Bone marrow (tissue), 2 donors: ENCODE measurements at places on chromosomes 6 and 20.

GRCh38 chr20:1788044-1788443, 107.2 kb upstream of the SIRPA start:
- DNase-seq = no peak

DNA sequence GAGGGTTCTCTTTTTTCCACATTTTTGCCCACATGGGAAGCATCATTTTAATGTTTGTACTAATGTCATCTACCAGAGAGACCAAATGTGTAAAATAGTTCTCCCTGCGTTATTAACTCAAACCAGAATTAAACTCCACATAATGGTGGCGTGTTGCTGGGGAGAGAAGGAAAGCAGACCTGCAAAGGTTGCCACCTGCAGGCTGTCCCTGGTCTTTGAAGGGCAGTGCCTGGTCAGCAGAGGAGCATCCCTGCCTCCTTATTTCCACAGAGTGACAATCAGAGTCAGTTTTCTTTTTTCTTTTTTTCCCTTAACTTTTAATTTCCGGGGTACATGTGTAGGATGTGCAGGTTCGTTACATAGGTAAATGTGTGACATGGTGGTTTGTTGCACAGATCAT, 214.5 kb downstream of the TBX18 start:
- DNase-seq = no peak

GRCh38 chr6:12383448-12383847, 93.3 kb downstream of the EDN1 start:
- no peak for DNase-seq

DNA sequence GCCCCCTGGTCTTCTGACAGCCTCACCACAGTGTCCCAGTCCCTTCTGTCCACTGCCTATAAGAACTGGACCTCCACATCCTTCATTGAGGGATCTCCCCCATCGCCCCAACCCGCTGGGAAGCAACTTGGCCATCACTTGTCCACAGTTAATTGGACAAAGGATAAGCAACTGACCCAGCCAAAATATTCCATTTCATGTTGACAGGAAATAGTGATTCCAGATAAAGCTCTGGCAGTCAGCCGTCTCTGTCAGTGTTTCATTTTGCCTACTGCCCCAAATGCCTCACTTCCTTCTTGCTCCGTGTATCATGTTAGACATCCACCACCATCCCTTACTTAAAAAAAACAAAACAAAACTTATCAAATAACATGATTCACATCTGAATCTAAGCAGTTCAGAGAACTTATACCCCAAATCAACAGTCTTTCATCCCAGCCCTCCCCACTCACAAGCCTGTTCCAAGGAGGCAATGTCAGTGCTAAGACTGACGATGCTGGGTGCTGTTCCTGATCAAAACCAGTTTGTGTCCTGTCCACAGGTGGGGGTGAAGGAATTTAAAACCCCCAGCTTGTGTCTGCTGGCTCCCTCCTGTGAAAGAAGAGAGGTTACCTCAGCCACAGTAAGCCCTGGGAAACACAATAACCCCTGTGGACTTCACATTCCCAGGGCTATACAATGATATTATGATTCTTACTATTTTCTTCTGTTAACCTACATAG, 162.5 kb downstream of the WDR27 start:
- DNase-seq = no peak

GRCh38 chr6:37017606-37018197, 12.2 kb downstream of the FGD2 start:
- DNase-seq = no peak

GRCh38 chr20:16587066-16587465, 13.8 kb upstream of the KIF16B start:
- DNase-seq = no peak

DNA sequence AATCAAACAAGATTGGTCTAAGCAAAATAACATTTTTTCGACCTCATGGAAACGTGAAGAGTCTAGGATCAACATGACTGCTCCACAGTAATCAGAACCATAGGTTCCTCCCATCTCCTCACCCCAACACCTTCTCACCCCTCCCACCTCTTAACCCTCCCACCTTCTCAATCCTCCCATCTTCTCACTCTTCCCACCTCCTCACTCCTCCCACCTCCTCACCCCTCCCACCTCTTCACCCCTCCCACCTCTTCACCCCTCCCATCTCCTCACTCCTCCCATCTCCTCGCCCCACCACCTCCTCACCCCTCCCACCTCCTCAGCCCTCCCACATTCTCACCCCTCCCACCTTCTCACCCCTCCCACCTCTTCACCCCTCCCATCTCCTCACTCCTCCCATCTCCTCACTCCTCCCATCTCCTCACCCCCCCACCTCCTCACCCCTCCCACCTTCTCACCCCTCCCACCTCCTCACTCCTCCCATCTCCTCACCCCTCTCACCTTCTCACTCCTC, 567.4 kb downstream of the C6orf118 start:
- no peak for DNase-seq

DNA sequence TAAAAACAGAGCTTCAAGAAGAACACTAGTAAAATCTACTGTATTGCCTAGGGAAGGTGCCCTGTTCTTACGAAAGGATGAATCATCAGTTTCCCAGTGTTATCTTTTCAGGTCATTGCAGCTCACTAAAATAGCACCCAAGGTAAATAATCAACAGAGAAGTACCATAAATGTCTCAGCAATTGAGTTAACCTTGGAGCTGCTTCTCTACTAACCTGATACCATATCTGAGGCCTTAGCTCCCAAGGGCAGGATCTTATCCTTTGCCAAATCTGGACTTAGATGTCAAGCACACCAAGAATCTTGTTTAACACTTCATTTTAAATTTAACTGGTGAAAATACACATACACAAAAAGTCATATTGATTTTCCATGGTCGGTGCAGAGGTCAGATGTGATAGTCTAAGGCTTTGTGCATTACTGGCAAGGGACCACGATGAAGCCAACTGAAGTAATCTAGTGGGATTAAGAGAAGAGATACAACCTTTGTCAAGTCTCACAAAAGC, 81.5 kb downstream of the EDN1 start:
- DNase-seq = no peak

GRCh38 chr20:61185841-61186601, 66.0 kb upstream of the CDH4 start:
- DNase-seq = no peak

DNA sequence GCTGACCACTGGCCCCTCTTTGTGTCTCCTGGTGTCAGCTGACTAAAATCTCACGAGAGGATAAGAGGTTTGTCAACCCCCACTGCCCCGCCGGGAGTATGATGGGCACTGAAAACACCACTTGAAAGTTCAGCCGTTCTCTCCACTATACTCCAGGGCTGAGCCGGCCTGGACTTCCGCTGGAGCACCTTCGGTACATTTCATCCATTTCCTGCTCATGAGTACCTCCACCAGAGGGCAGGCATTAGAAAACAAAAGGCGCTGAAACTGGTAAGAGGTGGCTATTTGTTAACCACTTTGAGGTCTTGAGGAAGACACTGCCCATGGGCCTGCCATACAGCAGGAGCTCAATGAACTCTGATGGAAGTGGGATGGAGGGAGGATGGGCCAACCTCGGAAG, 17.9 kb upstream of the ANKRD60 start:
- DNase-seq = no peak

- no peak for DNase-seq
Observed at GRCh38 chr6:16547587-16547986, 213.7 kb downstream of the ATXN1 start.

GRCh38 chr6:144586986-144587385, 301.9 kb downstream of the UTRN start:
- no peak for DNase-seq

DNA sequence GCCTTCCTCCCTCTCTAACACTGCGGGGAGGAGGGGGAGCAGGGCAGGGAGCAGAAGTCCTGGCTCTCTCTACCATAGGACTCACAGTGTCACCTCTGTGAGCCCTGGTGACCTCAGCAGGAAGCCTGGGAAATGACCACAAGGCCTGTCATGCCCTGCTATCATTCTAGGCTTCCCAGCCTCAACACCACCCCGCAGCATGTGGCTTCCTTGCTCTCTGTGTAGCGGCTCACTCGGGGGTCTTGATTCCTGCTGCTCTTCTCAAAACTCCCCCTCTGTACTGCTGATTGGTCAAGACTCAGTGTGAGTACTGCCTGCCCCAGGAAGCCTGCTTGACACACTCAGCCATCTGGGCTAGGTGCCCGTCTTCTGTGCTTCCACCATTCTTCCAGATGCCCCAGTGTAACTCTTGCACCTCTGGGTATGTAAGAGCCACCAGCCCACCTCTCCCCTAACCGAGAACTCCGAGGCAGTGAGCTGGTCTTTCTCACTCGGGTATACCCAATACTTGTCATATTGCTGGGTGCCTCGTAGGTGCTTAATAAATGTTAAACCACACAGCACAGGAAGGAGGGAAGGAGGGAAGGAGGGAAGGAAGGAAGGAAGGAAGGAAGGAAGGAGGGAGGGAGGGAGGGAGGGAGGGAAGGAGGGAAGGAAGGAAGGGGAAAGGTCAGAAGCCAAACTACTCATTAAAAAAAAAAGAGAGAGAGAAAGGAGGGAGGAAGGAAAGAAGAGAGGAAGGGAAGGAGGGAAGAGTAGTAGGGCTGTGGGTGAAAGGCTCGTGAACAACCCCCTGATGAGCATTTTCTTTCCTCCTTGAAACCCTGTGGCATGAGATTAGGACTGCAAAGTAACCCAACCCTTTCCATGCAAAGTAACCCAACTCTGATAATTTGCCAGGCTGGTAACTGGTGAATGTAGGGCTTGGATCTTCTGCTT, 5.0 kb downstream of the MDFI start:
- no peak for DNase-seq

- no peak for DNase-seq
Observed at GRCh38 chr6:168058691-168059551, 20.1 kb downstream of the FRMD1 start.

- no peak for DNase-seq
Observed at GRCh38 chr6:105207524-105208269, 27.9 kb upstream of the POPDC3 start.

- DNase-seq = no peak
Observed at GRCh38 chr6:125258651-125259353, 43.0 kb downstream of the HDDC2 start.

DNA sequence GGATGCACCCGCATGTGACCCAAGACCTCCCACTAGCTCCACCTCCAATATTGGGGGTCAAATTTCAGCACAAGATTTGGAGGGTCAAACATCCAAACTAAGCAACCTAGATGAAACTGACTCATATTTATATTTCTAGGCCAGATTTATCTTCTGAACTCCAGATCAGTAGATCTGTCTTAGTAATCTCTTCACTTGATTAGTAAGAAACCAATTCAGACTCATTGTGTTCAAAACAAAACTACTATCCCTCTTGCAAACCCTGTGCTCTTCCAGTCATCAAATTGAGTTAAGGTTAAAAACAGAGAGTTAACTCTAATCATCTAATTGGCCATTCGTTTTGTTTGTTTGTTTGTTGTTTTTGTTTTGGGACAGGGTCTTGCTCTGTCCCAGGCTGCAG, 43.3 kb downstream of the MKKS start:
- no peak for DNase-seq

DNA sequence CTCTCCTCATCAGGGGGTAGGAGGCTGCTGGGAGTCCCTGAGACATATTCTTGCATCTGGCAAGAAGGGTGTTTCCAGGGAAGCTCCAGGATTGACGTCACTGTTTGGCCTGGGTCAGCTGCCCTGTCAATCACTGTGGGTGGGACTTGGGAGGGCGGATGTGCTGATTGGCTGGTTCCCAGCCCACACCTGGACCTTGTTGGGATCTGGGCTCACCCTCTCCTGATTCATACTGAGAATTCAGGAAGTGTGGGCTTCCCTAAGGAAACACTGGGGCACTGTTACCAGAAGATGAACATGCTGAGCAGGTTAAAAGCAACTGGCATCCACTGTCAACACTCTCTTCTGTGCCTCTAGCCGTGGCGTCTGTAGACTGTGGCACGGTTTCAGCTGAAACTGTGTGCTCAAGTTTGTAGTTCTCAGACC, 36.5 kb downstream of the CDH26 start:
- DNase-seq = no peak

DNA sequence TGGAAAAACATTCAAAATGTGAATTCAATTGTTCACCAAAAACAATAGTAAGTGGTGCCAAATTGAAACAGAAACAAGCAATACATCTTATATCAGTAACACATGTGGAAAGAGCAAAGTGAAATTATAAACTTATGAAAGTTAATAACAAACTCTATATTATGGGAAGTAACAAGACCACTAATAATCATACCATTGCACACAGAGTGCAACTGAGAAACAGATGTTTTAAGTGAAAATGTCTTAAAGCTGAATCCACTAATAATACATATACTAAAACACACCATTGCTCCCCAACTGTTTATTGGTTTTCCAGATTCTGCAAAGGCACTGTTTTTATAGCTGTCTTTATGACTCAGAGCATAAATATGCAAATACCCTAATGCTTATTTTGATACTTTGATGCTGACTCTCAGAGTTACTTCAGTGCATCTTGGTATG, 292.3 kb downstream of the RFPL4B start:
- DNase-seq = no peak

- no peak for DNase-seq
Observed at GRCh38 chr20:5401277-5401875, 84.6 kb upstream of the PROKR2 start.

DNA sequence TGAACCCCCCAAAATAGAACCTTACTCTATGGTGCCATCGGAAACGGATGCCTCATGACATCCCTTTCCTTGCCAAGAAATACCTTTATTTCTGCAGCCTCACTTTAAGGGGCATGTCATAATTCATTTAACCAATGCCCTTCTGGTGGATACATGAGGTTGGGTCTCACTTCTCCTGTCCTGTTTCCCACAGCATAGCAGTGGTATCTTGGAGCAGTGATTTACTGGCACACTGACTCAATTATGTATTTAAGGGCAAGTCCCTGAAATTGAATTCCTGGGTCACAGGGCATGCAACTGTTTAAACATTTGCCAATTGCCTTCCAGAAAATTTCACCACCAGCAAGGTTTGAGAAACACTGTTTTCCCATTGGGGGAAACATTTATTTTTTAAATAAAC, 639 bp upstream of the LBP start:
- DNase-seq = no peak

DNA sequence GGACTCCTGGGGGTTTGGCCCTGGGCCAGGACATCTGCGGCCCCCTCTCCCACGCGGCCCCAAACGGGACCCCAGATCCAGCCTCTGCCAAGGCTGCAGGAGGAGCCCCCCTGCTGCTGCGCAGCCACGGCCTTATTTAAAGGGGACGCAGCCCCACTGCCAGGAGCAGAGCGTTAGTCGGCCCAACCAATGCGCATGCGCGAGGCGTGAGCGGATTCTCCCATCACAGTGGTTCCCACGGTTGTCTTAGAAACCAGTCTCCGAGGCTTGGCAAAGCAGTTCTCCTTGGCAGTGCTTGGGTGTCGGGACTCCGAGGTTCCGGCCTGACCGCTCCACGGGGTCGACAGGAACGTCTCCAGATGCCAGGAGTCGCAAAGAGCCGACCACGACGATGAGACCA, 288.3 kb upstream of the ZNF337 start:
- DNase-seq = no peak

DNA sequence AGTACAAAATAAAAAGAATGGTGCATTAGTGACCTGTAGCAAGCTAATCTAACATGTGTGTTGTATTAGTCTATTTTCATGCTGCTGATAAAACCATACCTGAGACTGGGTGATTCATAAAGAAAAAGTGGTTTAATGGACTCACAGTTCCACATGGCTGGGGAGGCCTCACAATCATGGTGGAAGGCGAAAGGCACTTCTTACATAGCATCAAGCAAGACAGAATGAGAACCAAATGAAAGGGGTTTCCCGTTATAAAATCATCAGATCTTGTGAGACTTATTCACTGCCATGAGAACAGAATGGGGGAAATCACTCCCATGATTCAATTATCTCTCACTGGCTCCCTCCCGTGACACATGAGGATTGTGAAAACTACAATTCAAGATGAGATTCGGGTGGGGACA, 45.4 kb upstream of the AIG1 start:
- no peak for DNase-seq

GRCh38 chr6:89941031-89941762, 46.9 kb downstream of the GJA10 start:
- DNase-seq = no peak
